Lung microvascular endothelial cell (primary cell): ENCODE measurements at places on chromosomes 11 and 22. TPM values are rescaled to one million over a fixed set of nuclear protein-coding genes. Genes with fewer than 3 reads are reported as not detected.

Gene MCHR1
- 0.22 TPM in 1 of 2 replicates, not detected in the other for total RNA-seq

Gene MOGAT2
- not detected in 2 replicates for total RNA-seq

Gene SLC22A6
- not detected in 2 replicates for total RNA-seq

Gene SGSM1
- total RNA-seq: 1.5 and 4.2 TPM in 2 replicates

Gene RHOD
- 10.2 and 23.6 TPM in 2 replicates for total RNA-seq

Gene TRIM6
- 0.99 and 3.3 TPM in 2 replicates for total RNA-seq

Gene MYRF
- 0.20 and 0.22 TPM in 2 replicates for total RNA-seq

DNA sequence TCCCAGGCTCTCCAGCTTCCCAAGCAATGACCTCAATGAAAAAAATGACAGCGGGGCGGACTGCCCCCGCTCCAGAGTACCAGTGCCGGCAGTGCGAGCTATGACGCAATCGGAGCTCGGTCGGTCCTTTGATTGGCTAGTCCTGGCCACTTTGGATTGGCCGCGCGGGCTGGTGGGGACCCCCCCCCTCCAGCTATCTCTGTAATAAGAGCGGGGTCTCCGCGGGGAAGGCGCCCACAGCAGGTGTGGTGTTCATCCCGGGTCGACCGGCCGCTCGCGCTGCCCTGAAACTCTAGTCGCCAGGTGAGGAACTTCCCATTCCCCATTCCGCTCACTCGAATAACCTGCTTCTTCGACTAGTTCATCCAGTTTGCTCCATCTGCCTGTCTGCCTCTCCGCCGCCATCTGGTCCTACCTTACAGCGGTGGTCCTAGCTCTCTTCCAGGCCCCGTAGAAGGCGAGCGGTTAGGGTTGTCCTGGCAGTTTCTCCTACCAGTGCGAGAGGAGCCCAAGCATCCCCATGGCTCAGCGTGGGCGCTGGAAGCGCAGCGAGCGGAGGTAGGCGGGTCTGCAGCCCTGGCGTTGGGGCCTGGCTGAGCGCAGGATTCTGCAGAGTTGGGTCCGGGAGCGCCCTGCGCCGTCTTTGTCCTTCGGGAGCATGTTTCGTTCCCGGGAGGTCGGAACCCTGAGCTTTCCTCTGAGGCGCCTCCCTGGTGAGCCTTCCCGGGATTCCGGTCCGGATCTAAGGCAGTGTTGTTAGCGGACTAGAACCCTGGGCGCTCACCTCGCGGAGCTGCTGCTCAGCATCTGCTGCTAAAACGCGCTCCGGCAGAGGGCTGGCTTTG is at the start of gene CALCB:
TSS of gene CALCB (plus strand) at position 233 of the 845 bp plus-strand sequence. CDS start 1,126 bp downstream, outside the sequence.
- peak; percentile 9 for DNase-seq

GRCh38 chr11:27118949-27119348 is 78.3 kb downstream of the BBOX1 start:
- no peak for DNase-seq

DNA sequence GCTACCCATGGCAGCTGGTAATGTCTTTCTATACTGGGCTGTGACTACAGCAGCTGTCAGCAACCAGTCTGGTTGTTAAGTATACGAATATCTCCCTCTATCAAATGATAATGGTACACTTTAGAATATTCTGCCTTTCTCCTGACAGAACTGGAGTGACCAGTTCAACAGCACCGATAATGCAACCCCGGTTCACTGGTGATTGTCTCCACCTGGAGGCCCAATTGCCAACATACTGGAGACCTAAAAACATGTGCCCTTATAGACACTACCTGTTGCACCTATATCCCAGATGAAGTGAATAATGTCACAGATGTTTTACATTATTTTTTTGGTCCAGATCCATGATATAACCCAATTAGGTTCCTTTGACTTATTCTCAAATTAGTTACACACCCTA is 21.1 kb downstream of the OR5P2 start:
- DNase-seq: no peak

GRCh38 chr11:66505276-66505816 is 5.1 kb upstream of the BBS1 start:
- DNase-seq: no peak

DNA sequence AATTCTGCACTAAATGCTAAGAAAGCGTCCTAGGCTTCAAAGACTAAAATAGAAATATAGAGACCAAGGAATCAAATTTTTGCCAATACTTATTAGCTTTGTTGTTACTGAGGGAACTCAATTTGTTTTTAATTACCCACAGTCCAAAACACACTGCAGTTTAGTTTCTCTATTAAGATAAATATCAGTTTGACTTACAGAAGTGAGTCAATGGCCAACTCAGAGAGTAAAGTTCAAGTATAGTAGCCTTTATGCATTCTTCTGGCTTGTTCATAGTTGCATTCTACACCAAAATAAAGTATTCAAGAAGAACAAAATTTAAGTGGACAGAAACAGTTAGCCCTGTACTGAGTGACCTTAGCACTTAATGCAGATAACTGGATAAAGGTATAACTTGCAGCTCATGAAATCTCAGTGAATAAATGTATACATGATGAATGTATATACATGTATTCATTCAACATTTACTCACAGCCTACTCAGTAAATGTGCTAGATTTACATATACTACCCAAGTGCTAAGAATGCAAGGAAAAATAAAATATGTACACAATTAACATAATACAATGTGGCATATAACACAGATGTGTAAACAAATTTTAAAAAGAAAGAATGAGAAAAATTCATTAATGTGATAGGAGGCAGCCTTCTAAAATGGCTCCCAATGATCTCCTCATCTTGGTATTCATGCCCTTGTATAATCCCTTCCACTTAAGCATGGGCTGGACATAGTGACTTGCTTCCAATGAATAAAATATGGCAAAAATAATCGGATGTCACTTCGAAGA is 9.7 kb upstream of the RNF141 start:
- DNase-seq: peak; percentile 72

GRCh38 chr22:24457894-24458420 is 30.6 kb downstream of the ADORA2A start:
- no peak for DNase-seq

DNA sequence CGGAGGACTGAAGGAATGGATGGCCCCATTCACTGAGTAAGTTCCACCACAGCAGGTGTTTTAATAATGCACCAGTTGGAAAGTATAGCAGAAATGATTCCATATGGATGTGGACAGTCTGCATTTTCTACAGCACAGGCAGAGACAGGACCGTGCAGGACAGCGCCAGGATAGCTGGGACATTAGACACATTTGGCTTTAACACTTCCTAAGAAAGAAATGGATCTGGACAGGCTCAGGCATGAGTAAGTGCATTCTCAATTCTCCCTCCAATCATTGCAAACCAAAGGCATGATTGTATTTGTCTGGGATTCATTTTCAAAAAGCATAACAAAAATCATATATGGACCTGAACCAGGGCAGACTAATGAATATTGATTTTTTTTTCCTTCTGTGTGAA is 233.0 kb upstream of the POU2AF2 start:
- DNase-seq: no peak

- DNase-seq: no peak
Measured at GRCh38 chr11:80297858-80298632, 857.2 kb upstream of the TENM4 start.

DNA sequence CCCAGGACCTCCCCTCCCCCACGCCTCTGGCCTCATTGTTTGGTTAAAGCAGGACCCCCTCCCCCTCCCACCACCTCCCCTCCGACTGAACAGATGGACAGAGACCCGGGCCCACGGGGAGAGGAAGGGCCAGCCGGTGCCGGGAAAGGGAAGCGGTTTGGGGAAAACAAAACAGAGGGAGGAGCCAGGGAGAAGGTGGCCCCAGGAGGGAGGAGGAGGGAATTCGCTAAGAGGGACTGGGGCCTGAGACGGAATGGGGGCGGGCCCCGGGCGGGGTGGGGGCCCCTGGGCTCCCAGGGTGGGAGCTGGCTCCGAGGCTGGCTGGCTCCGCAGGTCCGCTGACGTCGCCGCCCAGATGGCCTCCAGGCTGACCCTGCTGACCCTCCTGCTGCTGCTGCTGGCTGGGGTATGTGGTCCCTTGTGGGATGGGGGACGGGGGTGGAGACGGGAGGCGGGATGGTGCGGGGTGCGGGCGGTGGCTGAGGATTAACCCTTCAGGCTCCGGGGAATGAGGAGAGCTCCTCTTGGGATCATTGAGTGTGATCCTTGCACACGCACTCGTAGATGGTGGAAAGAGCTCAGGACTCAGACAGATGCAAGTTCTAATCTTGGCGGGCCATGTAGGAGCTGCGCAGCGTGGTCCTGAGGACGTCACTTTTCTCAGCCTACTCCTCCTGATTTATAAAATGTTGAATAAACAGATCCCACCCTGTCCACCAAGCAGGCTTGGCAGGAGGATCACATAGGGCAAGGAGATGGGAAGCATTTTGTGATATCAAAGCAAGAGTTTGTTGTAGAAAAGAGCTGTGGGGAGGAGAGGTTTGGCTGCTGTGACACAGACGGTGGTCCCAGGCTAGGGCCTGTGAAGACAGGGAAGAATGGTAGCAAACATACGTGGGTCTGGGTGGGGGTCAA is 688 bp downstream of the SERPING1 start:
- DNase-seq: no peak

DNA sequence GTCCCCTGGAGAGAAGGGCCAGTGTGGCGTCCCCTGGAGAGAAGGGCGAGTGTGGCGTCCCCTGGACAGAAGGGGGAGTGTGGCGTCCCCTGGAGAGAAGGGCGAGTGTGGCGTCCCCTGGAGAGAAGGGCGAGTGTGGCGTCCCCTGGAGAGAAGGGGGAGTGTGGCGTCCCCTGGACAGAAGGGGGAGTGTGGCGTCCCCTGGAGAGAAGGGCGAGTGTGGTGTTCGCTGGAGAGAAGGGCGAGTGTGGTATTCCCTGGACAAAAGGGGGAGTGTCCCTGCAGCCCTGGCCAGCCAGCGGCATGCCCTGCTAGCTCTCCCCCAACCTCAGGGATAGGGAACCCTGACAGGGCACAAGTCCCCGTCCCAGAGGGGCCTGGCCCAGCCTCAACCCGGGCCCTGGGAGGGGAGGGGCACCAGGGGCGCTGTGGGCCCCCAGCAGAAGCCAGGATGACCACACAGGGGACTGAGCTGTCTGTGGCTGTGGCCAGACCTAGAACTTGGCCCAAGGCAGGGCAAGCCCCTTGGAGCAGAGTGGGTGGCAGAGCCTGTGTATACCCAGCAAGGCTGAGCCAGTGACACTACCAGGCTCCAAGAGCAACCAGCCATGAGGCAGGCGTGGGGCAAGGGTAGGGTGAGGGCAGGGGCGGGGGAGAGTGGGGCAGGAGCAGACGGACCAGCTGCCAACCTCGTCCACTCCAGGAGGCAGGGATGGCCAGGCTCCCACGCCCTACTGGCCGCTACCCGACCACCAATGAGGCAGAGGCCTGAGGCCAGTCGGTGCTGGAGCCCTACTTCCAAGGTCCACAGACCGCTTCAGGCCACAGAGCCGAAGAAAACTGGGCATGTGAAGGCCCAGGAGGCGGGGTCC is 4.2 kb downstream of the HRAS start:
- DNase-seq: no peak

GRCh38 chr11:2133241-2134021 is 5.8 kb downstream of the IGF2 start:
- no peak for DNase-seq

GRCh38 chr11:85779956-85780640 is 30.8 kb downstream of the SYTL2 start:
- DNase-seq: no peak

DNA sequence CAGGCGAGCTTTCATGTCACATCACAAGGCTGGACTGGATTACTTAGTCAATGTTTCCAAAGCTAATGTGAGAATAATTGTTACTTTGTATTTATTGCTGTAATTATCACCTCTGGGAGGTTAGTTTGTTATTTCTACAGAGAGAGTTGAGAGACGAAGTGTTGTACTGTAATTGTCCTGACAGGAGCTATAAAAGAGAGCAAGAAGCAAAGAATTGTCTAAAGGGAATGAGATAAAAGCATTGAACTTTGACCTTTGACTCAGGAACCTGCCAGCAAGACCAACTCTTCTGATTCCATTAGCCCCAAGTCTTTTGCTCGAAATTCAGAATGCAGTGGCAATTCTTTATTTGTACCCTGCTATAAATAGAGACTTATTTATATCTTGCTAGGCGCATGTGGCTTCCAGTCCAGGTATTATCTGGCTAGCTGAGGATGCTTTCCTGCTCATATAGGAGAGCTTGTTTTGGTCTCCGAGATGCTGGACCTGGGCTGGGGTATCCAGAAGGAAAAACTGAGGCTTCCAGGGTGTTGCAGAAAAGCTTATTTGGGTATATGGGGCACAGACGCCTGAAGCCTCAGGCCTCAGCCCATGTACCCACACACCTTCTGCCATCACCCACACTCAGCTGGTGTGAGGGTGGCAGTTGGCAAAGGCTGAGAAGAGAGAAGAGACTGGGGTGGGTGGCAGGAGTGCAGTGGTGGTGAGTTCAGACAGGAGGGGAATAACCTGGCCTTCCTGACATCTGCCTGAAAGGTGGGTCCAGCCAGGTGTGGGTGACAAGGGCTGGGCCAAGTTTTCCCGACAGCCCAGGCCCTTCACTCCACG is 40.7 kb downstream of the SYT13 start:
- DNase-seq: no peak

- no peak for DNase-seq
Measured at GRCh38 chr22:27134315-27134701, 476.9 kb downstream of the MIAT start.

DNA sequence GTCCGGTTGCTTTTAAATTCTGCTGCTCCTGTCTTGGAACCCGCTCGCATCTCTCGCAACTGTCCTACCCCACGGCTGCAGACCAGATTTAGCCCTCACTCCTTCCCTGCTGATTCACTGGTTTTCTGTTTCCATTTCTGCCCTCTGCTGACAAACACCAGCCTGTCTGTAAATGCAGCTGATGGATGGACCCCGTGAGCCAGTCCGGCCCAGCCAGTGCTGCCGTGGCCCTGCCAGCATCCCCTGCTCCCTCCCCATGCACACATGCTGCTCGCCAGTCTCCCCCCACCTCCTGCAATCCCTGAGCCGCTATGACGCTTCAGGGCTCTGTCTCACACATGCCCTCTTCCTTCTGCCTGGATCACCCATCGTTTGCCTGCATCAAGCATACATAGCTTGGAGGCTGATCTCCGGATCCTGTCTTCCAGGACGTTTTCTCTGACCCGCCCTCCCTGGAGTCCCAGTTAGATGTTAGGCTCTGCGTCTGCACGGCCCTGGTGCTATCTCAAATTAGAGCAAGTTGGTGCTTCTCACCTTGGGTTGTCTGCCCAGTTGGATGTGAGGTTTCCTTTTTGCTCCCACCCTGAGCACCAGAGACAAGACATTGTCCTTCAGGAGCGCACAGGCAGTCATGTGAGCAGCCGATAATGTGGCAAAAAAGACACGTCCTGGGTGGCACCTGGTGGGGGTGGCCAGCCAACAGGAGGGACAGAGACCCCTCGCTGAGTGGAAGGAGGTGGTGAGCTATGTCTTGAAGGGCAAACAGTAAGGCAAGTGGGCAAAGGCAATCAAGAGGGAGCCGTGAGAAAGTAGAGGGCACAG is 4.3 kb upstream of the ACR start:
- DNase-seq: no peak

- DNase-seq: no peak
Measured at GRCh38 chr11:89443361-89444322, 47.5 kb downstream of the NOX4 start.

DNA sequence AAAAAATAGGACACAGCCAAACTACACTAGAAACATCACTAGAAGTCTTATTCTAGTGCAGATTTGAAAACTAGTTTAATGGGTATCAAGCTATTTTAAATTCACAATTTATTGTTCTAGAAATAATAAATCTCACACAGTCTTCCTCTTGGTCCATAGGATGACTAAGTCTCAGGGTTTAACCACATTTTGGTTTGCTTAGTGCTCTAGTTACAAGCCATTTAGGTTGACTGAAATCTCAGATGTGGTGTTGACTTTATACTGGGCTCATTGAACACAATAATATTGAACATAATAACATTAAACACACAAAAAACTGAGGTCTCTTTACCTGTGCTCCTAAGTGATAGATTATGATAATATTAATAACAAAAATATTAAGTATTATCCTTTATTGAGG is 760.3 kb upstream of the CCDC179 start:
- no peak for DNase-seq

GRCh38 chr11:86558841-86559240 is 113.6 kb downstream of the ME3 start:
- no peak for DNase-seq
